ENCODE measurements at places on chromosomes 1 and 21.

- H3K36me3 ChIP-seq: no peaks in the 10 kb centered on the region
- H3K4me3 ChIP-seq: no peak overlapping the region
- H3K4me1 ChIP-seq: no peaks in the 10 kb centered on the region
- H3K27ac ChIP-seq: no peak overlapping the region
- peak; percentile 39 for DNase-seq
- H3K27me3 ChIP-seq: no peaks in the 10 kb centered on the region
Measured at GRCh38 chr1:193589597-193590040, 403.2 kb upstream of the B3GALT2 start.

DNA sequence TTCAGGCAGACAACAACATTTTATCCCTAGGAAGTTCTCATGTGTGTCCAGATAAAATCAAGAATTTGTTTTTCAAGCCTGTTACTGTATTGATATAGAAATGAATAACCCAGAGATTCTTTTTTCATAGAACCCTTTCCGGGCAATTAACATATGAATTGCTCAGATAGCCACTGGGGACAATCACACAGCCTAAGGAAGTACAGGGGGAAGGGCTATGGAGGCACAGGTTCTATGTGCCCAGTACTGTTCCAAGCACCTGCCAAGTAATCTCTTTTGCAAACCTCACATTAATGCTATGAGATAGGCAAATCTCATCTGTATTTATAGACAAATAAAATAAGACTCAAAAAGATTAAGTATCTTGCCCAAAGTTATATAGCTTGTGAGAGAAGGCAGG lies 84.9 kb downstream of the NTNG1 start:
- no peaks in the 10 kb centered on the region for H3K27me3 ChIP-seq
- H3K36me3 ChIP-seq: no peaks in the 10 kb centered on the region
- DNase-seq: no peak
- H3K4me3 ChIP-seq: no peak overlapping the region
- no peak overlapping the region for H3K27ac ChIP-seq
- no peaks in the 10 kb centered on the region for H3K4me1 ChIP-seq

- H3K27me3 ChIP-seq: no peaks in the 10 kb centered on the region
- peak; percentile 31 for DNase-seq
- no peaks in the 10 kb centered on the region for H3K36me3 ChIP-seq
- no peak overlapping the region for H3K27ac ChIP-seq
- H3K4me1 ChIP-seq: no peaks in the 10 kb centered on the region
Measured at GRCh38 chr21:26715878-26716506, 129.2 kb downstream of the ADAMTS1 start.

DNA sequence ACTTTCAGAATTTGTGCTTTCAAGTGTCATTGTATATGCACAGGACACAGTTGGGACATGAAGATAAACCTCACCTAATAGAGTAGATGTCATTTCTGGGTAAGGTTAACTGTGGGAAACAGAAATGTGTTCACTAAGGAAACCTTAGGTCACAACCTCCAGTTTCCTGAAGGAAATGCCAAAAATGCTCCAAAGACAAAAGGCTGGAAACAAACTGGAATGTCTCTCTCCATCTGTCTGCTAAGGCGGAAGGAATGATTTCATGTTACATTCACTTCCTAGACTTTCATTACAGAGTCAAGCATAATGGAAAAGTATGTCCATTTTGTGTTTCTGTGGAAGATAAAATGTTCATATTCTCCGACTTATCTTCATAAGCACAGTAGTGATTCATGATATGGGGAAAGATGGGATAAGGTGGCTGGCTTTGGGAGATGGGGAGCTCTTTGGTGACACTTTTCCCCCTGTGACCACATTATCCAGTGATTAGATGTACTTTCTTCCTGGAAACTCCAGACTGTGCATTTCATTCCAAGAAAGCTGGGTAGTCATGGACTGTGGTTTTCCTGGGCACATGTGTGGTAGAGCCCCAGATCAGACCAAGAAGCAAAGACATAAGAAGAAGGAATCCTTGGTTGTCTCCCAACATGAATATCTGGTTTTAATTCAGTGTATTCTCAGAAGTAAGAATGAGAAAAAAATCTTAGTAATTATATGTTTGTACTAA lies 5.7 kb downstream of the S1PR1 start:
- no peak overlapping the region for H3K27ac ChIP-seq
- DNase-seq: no peak
- H3K36me3 ChIP-seq: no peaks in the 10 kb centered on the region
- H3K4me1 ChIP-seq: no peaks in the 10 kb centered on the region

- H3K4me3 ChIP-seq: no peak overlapping the region
- H3K27me3 ChIP-seq: no peaks in the 10 kb centered on the region
- no peak overlapping the region for H3K27ac ChIP-seq
- no peaks in the 10 kb centered on the region for H3K4me1 ChIP-seq
Measured at GRCh38 chr1:232872738-232873137, 67.5 kb downstream of the MAP10 start.

DNA sequence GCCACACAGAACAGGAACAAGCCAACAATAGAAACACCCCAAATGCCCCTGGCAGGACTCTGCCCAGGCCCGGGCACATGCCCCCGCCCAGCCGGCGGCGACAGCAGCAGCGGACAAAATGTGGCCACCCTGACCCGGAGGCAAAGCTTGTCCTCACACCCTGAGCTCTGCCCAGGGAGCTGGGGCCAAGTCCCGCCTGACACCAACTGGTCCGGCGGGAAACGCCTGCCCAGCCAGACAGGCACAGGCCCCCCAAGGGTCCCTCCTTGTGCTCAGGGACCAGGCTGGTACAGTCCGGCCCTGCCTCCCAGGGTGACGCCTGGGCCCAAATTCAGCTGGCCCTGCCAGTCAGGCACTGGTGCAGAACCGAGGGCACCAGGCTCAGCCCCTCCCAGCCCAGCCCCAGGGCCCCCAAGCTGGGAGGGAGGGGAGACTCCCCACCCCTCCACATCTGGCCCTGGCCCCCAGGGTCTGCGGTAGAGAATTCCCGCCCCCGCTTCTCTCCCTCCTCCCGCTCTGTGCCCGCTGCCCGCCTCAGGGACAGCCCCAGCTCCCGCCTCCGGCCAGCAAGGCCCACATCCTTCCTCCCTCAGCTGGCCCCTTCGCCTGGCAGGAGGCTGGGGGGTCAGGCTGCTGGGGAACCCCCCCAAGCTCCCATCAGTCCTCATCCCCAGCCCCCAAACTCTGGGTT lies 2.0 kb downstream of the AHDC1 start:
- H3K4me1 ChIP-seq: peaks cover 36% of the 10 kb centered on the region
- peak overlapping the region; percentile 10 for H3K27ac ChIP-seq
- H3K36me3 ChIP-seq: no peaks in the 10 kb centered on the region
- H3K4me3 ChIP-seq: peak overlapping the region; percentile 65
- no peak for DNase-seq
